IMR-90 (cell line): ENCODE measurements at places on chromosomes 3 and 15. TPM values are rescaled to one million over a fixed set of nuclear protein-coding genes. Genes with fewer than 3 reads are reported as not detected.
A peak's percentile ranks its signal among the peaks of the same experiment; 100 is the strongest.

DNA sequence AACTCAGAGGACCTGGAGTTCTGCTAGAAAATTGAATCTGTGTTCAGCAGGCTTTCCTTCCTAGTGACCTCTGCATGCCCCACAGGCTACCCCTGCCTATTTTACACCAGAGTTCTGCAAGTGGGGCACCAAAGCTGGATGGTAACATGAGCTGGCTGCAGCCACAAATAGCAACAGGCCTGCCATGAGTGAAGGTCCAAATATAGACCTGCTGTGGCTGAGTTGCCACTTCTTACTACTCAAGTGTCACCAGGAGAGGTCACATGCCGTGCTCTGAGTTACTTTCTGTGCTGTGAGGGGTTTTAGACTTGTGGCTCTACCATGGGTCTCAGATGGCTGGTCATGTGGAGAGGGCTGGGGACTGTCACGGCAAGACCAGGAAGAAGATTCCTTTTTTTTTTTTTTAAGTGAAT lies at the start of gene FSD2:
Gene FSD2, minus strand, starts transcription at position 76 of the 413 bp plus-strand sequence. CDS start 18,679 bp downstream, outside the sequence.
- DNase-seq, result no peak

DNA sequence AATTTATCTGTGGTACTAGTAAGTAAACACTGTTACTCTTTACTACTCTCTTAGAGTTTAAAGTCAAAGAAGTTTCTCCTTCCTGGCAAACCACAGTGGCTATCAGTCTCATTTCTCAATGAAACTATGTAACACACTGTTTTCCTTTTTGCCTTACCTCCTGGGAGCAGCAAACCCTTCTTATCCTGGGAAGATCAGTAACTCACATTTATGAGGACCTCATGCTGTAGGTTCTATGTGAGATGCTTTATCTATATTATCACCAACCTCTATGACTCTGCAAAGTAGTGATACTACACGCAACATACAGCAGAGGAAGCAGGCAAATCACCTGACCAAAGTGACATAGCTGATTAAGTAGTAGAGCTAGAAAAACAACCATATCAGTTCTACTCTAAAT lies 35.3 kb downstream of the PBRM1 start:
- DNase-seq, result peak; percentile 31

Gene CHRFAM7A
- 0.18 TPM in 1 of 2 replicates, not detected in the other for total RNA-seq

Gene WDR49
- total RNA-seq, result not detected in 2 replicates

GRCh38 chr15:67103432-67103831 lies 38.0 kb downstream of the SMAD3 start:
- no peak for DNase-seq

Gene P2RY1
- under 0.01 TPM in 1 of 2 replicates, not detected in the other for total RNA-seq

GRCh38 chr3:54891540-54891897 lies 36.3 kb downstream of the LRTM1 start:
- peak; percentile 97 for DNase-seq

DNA sequence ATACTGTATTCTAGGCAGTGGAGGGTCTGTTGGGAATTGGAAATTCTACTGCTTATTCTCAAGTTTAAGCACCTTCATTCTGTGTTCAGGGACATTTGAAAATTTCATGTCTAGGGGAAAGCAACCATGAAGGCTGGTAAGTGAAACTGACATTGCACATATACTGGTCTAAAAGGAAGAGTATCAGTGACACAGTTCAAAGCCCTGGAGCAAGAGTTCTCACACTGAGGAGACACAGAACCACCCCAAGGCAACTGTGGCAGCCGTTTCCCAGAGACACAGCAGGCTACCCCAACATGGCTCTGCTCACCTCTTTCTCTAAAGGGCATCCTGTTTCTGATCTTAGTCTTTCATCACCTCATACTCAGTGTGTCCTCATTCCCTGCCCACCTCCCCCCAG lies 67.5 kb downstream of the KCNMB2 start:
- DNase-seq, result no peak

Gene ANAPC13
- 43.4 and 82.8 TPM in 2 replicates for total RNA-seq
